ENCODE measurements at places on chromosomes 7 and 10. TPM values are rescaled to one million over a fixed set of nuclear protein-coding genes. Genes with fewer than 3 reads are reported as not detected.

The RARRES2 gene
- 86.4 TPM for total RNA-seq

The OR9A2 gene
- not detected for total RNA-seq

- DNase-seq = peak; percentile 41
Observed at GRCh38 chr10:97332591-97333350, 1.8 kb downstream of the FRAT2 start.

DNA sequence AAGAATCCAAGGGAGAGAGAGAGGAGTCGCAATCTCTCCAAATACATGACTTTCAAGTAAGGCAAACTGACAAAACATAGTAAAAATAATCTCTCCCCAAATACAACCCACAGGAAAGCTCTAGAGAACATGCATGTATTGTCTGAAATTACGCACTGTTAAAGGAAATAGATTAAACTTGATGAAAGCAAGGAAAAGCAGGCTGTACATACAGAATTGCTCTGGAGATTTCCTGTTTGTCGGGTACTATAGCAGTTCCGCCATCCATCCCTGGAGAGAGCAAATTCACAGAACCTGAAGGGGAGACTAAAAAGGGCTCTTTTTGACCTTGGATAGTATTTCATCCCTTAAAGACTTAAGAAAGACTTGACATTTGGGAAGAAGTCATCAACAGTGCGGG, 170.2 kb upstream of the BET1 start:
- no peak for DNase-seq
